Omental fat pad (tissue), 4 donors: ENCODE measurements at places on chromosomes 11 and 22. TPM values are rescaled to one million over a fixed set of nuclear protein-coding genes. Genes with fewer than 3 reads are reported as not detected.

DNA sequence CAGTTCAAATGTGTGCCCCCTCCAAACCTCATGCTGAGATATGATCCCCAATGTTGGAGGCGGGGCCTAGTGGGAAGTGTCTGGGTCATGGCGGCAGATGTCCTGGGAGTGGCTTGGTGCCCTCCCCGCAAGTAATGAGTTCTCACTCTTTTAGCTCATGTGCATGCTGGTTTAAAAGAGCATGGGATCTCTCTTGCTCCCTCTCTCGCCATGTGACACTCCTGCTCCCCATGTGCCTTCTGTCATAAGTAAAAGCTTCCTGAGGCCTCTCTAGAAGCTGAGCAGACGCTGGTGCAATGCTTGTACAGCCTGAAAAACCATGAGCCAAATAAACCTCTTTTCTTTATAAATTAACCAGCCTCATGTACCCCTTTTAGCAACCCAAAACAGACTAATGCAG, 98.8 kb downstream of the SGSM3 start:
- DNase-seq, result no peak

Gene PHLDA2
- 3.8 TPM for total RNA-seq

- DNase-seq, result no peak
Measured at GRCh38 chr11:11971906-11972547, 36.4 kb downstream of the DKK3 start.

Gene NRXN2
- total RNA-seq, result 2.3 TPM

Gene MTMR3
- total RNA-seq, result 55.2 TPM

- no peak for DNase-seq
Measured at GRCh38 chr11:66720223-66720898, 8.7 kb downstream of the SPTBN2 start.

GRCh38 chr11:124674168-124674517, 439 bp downstream of the SPA17 start:
- DNase-seq, result no peak

- no peak for DNase-seq
Measured at GRCh38 chr22:32509045-32509444, 34.4 kb downstream of the FBXO7 start.

DNA sequence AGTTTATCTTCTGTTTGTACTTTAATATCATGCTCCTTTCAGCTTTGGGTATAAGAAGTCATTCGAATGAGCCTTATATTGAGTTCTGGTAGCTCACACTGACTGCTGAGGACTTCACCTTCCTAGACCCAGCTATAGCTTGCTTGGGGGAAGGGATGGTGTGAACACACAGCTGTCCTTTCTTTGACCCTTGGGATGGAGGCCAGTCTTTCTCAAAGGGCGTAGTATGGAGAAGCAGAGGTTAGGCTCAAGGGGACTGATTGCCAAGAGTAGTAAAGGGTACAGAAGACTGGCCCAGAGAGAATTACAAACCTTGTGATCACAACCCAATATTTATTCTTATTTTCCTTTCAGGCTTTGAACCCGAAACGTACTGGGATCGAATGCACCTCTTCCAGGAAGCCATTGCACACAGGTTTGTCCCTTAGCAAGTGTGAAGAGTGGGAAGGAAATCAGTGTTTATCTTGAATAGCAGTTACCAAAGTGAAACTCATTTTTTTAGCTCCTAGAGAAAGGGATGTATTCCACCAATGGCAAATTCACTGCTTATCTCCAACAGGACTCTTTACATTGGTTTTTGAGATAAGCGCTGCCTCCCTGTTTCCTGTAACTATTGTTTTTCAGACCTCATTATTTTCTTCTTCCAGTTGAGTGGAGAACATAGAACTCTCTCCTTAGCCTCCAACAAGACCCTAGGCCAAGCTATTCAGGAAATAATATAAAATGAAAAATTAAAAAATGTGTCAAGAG, 42.8 kb upstream of the YWHAH start:
- no peak for DNase-seq

DNA sequence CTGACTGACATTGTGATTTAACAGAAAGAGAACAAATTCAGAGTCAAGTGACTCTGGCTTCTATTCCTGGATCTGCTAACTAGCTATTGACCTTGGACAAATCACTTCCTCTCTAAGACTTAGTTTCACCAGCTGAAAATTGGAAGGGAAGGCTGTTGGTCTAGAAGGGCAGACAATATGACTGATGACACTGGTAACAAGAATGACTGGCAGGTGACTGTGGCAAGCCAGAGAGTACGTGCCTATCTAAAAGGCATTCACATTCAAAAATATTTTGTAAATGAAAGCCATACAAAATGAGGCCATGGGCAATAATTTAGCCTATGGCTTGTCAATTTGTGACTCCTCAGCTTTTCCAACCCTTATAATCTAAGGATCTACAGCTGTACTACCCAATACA, 23.5 kb downstream of the SERGEF start:
- DNase-seq, result no peak

- no peak for DNase-seq
Measured at GRCh38 chr22:20547029-20547428, 39.6 kb downstream of the MED15 start.

DNA sequence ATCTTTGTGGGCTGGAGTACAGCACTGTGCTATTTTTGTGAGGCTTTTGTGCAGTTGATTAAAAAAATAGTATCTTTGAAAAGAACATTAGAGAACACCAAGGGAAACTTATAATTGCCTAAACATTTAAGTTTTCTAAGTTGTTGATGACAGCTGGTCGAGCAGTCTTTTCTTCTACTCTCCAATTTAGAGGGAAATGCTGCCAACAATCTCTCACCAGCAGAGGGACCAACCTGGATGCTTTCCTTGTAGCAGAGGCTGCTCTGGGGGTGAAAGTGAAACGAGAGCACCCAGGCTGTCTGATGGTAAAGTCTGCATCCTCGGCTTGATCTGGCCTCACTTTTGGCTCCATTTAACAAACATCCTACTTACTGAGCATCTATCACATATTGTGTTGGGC, 1286.5 kb upstream of the TENM4 start:
- DNase-seq, result no peak

- no peak for DNase-seq
Measured at GRCh38 chr22:50318356-50318697, 8.5 kb downstream of the DENND6B start.

DNA sequence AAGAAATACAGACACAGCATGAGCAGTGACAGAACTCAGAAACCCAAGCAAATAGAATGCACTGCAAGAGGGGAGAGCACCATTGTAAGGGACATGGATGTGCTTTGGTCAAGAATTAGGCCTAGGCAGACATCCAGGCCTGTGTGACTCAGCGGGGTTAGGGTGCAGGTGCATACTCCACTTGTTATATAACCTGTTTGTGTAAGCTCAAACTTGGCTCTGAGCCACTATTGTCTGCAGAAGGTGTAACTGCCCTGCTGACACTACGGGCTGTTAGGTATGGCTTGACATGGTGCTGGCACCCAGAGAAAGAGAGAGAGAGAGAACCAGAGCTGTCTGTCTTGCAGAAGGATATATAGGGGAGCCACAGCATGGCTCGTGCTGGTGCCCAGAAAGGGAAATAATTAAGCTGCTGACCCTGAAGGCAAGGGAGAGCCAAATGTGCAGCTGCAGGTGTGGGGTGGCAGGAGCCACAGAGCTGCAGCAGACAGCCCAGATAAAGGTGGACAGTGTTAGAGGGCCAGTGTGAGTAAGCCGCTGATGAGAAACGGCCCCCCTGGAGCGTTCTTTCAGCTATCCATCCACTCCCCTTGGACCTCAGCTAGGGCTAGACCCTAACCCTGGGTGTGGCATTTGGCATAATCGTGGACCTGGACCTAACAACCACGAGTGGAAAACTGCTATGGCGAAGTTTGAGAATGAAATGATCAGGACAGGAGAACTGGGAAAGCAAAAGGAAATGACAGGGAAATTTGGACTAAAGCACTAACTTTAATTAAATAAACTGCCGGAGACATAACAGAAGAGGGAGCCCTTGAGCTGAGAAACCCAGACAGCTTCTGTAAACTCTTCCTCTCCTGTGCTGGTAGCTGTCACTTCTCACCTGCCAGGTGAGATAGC, 253.0 kb upstream of the CCDC179 start:
- DNase-seq, result no peak

Gene CARD16
- total RNA-seq, result 8.8 TPM

Gene MS4A4A
- 83.4 TPM for total RNA-seq
